B cell (primary cell): ENCODE measurements at places on chromosomes 2 and 18.
A peak's percentile ranks its signal among the peaks of the same experiment; 100 is the strongest.

GRCh38 chr2:132439703-132440398, 23.2 kb downstream of the GPR39 start:
- no peak for DNase-seq

DNA sequence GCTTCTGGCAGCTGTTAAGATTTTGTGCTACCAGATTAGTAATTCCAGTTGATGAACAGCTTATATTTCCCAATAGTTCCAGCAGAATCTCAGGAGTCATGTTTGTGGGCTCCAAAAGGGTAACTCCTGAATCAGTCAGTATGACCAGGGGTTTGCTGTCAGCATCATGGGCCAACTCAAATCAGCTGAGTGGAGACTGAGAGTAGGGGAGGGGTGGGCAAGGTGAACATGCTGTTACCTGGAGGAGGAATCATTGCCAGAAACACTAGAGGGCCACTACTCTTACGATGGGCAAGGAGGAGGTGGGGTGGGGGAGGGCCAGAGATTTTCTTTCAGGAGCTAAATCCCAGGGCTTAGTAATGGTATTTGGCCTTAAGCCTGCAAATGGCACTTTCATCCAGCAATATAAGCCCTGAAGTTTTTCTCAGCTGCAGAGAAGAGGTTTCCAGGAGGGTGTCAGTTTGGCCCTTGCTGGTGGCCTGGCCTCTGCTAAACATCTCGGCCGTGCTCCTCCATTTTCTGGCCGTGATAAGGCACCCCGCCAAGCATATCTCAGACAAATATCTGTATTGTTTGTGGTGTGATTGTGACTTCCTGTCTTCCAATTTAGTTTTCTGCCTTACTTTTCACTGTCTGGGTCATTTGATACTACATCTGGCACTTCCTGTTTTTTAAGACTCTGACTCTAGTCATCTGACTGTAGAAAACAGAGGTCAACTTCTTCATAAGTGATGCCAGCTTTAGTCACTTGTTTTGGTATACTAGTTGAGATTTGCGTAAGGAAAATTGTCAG, 120.5 kb upstream of the CXCR4 start:
- peak; percentile 93 for DNase-seq

DNA sequence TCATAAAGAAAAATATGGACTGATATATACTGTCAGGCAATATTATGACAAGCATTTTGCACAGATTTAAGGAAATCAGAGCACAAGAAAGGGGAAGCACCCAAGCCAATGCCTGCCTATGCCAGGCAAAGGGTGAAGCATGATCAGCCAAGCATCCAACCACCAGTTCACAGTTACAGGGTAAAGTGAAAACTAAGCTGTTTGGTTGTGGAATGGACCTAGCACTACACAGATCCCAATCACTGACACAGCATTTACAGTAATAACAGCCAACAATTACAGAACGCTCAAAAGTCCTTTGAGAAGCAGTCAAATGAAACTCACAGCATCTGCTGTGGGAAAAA, 90.3 kb downstream of the SP3 start:
- peak; percentile 85 for DNase-seq

DNA sequence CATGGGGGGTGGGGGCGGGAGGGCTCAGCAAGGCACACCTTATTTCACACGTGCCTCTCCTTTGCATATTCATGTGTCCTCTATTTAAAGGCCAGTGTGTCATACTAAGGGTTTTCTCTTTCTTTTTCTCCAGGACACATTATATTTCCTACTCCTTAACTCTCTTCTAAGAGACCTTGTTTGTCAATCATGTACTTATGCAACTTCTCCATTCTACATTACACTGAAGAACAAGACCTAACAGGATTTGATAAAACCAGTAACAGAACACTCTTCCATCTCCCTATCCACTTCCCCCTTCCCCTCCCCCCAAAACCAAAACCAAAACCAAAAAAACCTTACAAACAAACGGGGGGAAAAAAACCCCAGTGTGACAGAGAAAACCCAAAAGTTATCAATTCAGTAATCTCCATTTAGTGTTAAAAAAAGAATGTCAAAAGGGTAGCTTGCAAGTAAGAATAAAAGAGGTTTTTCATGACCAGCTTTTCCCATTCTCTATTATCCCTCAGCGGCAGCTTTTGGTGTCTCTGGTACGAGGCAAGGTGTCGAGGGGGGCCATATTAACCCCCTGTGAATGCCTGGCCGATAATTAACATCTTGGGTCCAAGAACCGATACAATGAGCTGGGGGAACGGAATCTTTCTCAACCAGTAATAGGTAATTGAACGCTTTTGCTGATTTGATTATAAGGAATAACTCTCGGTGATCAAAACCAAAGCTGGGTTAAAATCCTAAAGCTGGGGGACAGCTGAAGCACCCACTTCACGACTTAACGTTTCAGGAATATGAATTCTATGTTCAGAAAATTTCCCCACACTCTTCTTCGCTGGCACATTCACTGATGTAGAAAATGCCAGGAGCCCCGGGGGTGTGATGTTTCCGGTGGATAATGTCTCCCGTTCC, 191.0 kb upstream of the TCF4 start:
- peak; percentile 81 for DNase-seq

DNA sequence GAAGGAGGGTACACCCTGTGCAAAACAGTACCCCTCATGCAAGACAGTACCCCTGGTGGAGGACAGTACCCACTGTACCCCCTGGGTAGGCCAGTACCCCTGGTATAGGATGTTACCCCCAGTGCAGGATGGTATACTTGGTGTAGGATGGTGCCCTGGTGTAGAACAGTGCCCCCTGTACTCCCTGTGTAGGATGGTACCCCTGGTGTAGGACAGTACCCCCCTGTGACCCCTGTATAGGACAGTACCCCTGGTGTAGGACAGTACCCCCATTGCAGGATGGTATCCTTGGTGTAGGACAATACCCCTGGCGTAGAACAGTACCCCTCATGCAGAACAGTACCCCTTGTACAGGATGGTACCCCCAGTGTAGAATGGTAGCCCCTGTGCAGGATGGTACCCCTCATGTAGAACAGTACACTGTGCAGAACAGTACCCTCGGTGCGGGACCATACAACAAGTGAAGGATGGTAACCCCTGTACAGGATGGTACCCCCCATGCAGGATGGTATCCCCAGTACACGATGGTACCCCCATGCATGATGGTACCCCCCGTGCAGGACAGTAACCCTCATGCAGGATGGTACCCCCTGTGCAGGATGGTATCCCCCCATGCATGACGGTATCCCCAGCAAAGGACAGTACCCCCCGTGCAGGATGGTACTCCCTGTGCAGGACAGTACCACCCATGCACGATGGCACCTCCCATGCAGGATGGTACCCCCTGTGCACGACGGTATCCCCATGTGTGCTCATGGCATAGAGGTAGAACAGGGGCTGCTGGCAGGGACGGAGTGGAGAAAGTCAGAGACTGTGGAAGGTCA, 248.0 kb downstream of the DCDC2C start:
- no peak for DNase-seq

- DNase-seq, result peak; percentile 26
These were observed 17.6 kb upstream of the ADI1 start for GRCh38 chr2:3536682-3537632.

- DNase-seq, result no peak
These were observed 219.5 kb upstream of the NRP2 start for GRCh38 chr2:205462681-205463345.
